Activated B cell treated with CpG ODN at 0.5 μM for 24 hours (primary cell): ENCODE measurements at places on chromosomes 7 and 10.

GRCh38 chr10:21195252-21195651 lies 298.1 kb upstream of the NEBL start:
- DNase-seq, result no peak

GRCh38 chr10:77711683-77712049 lies 74.1 kb upstream of the KCNMA1 start:
- no peak for DNase-seq

DNA sequence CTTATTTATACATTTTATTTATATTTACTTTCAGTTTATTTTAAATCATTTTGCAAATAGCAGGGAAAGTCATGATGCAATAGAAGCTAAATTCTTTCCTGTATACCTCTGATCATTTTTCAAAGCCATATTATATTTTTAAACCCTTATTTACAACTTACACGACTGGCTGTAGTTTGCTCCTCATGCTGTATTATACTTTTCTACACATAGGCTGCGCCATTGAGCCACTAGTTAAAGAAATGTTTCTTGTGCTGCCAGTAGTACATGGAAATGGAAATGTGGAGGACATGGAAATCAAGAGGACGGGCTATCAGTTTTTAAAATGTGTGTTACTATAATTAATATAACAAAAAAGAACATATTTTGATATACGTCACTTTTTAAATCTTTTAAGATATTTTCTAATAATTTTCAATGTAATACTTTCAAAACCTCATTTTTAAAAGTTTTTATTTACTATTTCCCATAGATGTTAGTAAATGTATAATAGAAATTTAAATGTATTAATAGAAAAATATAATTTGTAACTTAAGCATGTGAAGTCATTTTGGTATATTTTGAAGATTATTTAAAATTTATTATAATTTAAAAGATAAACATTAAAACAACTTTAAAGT lies 118.5 kb downstream of the VTI1A start:
- no peak for DNase-seq

DNA sequence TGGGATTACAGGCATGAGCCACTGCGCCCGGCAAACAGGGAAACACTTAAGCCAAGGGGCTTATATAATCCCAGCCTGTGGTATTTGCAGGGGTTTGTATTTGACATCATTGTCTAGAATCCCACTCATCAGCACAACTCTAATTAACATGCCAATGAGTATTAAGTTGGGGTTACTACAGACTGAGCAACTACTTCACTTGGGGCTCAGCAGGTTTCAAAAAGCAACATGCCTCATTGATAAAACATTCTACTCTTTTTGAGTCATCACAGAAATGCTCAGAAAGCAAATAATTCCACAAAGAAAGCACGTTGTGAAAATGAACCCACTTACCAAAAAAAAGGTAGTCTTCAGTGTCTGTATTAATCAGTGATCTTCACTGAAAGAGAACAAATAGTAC lies 236.9 kb upstream of the CELF2 start:
- no peak for DNase-seq

DNA sequence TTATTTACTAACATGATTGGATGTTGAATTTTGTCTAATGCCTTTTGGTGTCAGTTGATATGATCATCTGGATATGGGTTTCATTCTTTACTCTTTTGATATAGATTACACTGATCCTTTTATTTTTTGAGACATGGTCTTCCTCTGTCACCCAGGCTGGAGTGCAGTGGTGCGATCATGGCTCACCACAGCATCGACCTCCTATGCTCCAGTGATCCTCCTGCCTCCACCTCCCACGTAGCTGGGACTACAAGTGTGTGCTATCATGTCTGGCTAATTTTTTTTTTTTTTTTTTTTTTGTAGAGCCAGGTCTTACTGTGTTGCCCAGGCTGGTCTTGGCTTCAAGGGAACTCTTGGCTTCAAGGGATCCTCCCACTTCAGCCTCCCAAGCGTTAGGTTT lies 27.1 kb downstream of the BMS1 start:
- no peak for DNase-seq

GRCh38 chr7:105581066-105581811 lies at the start of gene EFCAB10:
Gene EFCAB10 (minus strand): TSS chr7:105581493. CDS start chr7:105581463, 30 bp downstream.
- no peak for DNase-seq

- DNase-seq, result no peak
These were observed 1288.5 kb upstream of the AUTS2 start for GRCh38 chr7:68309806-68310205.

- DNase-seq, result no peak
These were observed 72.1 kb downstream of the INHBA start for GRCh38 chr7:41630741-41631140.

DNA sequence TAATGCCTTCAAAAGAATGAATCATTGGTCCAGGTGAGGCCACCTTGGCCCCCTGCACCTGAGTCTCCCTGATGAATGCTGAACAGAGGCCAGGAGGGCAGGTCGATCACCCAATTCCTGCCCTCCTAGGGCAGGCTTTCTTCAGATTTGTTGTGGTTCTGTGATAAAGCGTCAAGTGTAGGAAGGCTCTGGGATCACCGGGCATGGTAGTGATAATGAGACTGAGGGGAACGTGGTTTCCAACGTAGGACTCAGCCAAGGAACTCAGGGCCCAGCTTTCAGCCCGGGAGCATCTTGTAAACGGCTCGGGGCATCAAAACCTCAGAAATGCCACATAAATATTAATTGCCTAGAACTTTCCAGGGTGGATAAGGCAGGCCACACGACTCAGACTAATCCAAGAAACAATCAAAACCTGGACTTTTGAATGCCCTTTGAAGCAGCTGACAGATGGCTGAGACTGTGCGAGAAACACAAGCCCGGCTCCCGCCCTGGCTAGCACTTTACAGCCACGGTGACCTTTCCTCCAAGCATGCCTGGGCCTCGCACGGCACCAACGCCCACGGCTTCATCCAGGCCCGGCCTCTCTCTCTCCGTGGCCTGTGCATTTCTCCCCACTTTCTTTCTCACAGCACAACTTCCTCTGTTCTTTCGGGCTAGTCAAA lies 239.3 kb upstream of the GRB10 start:
- DNase-seq, result no peak

DNA sequence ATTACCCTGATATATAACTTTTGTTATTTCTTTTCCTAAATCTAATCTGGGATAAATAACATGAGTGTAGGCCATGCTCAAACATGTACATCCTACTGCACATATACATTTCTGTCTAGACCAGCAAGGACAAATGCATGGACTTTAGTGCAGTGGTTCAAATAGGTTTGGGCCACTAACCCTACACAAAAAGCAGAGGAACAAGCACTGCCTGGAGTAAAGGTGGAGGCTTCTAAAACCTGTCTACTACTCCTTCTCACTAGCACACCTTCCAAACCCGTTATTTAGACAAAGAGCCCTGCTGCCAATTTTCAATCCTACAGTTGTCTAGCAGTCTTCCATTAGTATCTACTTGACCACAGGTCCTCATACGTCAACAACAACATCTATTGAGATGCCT lies 34.8 kb downstream of the SGCE start:
- no peak for DNase-seq

DNA sequence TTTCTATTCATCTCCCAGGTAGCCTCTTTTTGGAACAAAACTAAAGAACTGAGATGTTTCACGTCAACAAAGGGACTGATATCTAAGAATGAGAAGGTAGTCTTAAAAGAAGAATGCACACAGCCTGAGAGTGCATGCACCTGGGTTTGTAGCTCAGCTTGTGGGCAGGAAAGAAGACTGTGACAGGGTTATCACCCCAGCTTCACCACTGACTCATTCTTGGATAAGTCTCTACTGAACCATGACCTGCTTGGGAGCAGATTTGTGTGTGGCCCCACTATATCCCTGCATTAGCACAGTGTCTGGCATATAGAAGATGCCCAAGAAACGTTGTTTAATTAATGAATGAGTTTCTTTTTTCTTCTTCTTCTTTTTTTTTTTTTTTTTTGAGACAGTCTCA lies 187.5 kb downstream of the GPAM start:
- no peak for DNase-seq

DNA sequence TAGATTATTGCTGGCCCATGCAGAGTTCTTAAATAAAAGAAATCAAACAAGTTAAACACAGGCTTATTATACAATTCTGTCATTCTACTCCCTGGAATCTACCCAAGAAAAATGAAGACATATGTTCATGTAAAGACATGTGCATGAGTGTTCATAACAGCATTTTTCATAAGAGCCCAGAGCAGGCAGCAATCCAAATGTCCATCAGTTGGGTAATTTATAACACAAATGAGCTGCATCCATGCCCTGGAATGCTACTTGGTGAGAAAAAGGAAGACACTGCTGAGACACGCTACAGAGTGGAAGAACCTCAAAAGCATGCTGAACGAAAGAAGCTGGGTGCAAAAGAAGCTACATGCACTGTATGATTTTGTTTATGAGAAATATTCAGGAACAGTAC lies 342.6 kb downstream of the TCERG1L start:
- no peak for DNase-seq

- no peak for DNase-seq
These were observed 130.2 kb downstream of the LRRC4 start for GRCh38 chr7:127900732-127901685.

DNA sequence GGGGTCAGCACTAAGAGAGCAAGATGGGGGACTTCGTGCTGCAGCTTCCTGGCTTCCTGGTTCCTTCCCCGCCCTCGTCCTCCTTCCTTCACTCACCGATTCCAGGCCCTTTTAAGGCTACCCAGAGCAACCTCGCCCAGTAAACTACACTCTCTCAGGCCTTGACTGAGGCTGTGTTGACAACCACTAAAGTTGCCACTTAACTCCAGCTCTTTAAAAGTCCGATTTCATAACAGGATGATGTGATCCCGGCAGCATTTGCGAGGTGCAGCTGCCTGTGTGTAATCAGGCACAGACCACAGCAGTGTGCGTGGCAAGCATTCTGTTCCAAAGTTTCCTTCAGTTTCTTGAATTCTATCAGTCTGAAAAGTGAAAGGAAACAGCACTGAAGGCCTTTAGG lies 110.6 kb downstream of the RAB11FIP2 start:
- DNase-seq, result no peak

DNA sequence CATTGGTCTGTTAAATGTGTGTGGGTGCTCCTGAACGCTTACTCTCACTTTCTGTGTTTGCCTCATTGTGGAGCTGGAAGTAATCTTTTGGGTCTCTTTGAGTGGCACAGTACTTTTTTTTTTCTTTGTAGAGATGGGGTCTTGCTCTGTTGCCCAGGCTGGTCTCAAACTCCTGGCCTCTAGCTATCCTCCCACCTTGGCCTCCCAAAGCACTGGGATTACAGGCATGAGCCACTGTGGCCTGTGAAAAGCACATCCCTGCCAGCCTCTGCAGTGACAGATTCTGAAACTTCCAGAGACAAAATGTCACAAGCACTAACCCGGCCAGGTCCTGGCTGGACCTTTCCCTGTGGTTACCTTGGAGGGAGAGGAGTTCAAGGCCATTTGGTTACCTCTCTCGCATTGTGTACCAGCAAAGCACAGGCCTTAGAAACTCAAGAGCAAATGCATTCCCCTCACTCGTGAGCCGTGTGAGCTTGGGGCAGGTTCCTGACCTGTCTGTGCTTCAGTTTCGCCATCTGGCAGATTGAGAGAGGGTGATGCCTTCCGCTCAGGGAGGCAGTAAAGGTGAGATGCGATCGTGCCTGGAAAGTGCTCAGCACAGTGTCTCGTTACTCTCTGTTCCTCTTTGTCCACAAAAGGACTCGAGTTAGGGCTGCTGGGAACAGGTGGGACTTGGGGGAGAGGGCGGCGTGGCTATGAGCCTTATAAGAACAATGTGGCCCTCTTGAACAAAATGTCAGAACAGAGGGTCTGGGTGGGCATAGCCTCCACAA lies 72.6 kb upstream of the SEPHS1 start:
- DNase-seq, result no peak

DNA sequence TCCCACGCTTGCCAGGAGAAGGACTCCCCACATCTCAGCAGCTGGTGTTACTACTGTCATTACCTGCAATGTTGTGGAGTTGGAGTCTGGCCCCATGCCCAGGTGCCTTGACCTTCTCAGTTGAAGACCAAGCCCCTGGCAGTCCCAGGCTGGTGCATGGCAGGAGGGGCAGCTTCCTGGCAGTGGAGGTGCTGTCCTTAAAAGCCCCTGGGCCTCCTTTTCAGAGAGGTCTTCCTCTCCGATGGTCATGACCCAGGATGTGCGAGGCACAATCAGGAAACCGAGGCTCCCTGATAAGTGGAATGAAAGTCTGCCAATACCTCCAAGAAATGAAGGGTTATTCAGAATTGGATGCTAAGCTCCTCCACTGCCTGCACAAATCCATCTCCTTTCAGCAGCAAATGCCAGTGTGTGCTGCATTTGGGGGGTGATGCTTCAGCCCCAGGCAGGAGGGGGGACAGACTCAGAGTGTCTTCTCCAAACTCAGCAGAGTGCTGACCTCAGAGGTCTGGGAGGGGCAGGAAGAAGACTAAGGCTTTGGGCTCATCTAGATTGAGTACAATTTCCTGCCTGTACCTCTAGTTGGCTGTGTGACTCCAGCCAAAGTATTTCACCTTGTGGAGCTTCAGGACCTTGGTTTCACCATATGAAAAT lies 97.0 kb upstream of the DDC start:
- DNase-seq, result no peak

DNA sequence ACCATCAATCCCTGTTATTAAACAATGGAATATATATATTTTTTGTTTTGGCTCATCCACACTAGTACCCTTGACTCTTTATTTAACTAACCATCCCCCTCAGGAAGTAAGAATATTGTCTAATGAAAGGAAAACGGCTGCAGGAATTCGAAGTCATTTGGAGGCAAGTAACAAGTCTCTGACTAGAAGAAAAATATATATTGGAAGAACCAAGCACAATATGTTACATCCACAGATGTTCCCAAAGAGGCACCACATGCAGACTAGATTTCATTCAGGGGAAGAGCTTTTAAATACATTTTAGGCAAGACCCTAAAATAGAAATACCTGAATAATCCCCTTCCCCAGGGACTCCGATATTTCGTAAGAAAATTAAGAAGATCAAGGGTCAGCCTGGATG lies 104.5 kb downstream of the GRM3 start:
- DNase-seq, result no peak

DNA sequence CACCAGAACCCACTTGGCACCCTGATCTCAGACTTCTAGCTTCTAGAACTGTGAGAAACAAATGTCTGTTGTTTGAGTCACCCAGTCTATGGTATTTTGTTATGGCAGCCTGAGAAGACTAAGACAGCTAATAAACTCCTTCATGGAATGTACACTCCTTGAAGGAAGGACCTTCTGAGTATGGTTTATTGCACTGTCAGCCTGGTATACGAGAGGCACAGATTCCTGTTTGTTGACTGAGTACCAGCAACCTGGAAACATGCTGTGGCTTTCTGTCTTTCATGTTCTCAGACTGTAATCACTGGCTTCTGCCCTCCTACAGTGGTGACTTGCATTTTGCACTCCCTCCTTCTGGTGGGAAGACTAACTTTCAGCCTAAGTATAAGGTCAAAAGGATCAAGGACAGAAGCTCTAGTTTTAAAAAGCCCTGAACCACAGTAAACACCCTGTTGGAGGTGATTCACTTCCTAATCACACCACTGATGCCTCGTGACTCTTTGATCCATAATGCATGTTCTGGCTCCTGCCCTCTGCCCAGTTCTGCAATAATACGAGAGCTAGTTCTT lies 319.0 kb upstream of the NPSR1 start:
- DNase-seq, result no peak

GRCh38 chr10:88081457-88082054 lies 218.1 kb downstream of the PTEN start:
- DNase-seq, result no peak
